Activated CD8-positive, alpha-beta memory T cell treated with anti-CD3 and anti-CD28 coated beads for 1 hour (primary cell): ENCODE measurements at places on chromosomes 4 and X.

DNA sequence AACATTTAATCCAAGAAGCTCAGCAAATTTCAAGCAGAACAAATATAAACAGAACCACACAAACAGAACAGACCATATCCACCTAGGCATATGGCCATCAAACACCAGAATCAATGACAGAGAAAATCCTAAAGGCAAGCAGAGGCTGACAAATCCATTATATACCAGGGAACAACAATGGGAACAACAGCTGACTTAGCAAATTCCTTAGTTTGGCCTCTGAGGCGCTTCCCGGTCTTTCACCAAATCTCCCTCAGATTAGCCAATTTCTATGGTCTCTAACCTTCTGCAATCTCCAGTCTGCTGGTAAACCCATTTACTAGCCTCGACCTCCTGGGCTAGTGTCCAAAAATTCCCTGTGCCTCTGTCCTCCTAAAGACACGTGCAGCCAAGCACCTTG is 59.2 kb downstream of the GPR143 start:
- no peak for DNase-seq

- DNase-seq, result no peak
Observed at GRCh38 chr4:53598483-53598882, 7.2 kb upstream of the LNX1 start.

DNA sequence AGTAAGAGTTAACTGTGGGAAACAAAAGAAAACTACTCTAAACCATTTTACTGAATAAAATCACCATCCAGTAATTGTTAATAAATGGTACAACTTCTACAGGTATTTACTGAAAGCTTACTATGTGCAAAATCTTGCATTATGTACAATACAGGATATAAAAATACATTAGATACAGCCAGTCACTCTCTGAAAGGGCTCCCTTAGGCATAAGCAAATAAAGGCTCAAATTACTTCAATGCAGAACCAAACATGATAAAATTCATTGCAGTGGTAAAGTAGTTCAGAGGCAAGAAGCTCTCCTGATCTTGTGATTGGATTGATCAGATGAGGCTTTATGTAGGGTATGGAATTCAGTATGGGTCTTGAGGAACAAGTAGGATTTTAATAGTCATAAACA is 100.2 kb downstream of the KLHL13 start:
- DNase-seq, result no peak

DNA sequence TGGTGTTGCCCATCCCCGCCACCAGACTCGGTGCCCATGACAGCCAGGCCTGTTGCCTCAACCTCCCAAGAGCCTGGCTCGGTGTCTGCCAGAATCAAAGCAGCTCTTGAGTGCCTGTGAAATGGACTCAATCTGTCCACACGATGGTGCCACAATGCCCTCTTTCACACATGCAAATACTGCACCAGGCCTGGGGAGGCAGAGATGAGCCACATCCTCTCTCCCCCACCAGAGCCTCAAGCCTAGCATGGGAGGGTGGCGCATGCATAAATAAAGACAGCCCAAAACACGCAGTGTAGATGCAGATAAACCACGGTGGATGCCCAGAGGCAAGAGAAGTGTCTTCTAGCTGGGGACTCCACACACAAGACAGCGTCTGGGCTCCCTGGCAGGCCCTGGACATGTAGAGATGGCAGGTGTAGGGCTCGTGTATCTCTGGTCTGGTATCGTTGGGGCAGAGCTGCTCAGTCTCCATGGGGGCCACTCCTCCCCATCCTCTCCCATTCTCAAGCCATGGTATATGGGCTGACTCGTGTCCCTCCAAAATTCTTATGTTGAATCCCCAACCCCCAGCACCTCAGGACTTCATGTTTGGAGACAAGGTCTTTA is 65.6 kb downstream of the JAKMIP1 start:
- peak; percentile 10 for DNase-seq

DNA sequence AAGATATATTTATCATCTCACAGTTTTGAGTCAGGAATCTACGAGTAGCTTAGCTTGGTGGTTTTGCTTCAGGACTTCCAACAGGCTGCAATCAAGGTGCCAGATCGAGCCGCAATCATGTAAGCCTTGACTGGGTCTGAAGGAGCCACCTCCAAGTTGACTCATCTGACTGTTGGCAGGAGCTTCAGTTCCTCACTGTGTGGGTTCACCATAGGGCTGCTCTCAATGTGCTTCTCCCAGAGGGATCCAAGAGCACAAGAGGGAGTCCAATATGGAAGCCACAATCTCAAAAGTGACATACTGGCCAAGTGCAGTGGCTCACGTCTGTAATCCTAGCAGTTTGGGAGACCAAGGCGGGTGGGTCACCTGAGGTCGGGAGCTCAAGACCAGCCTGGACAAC is 26.5 kb downstream of the DCHS2 start:
- no peak for DNase-seq
